ENCODE measurements at places on chromosomes 2 and 18. TPM values are rescaled to one million over a fixed set of nuclear protein-coding genes. Genes with fewer than 3 reads are reported as not detected.

SMYD1 gene
- 47.8 TPM for total RNA-seq

ADD2 gene
- 64.5 TPM for total RNA-seq

IL18RAP gene
- 0.33 TPM for total RNA-seq

C2orf15 gene
- 3.6 TPM for total RNA-seq

NYAP2 gene
- total RNA-seq, result 8.2 TPM

IL1R1 gene
- total RNA-seq, result 19.4 TPM

TLX2 gene
- total RNA-seq, result 0.93 TPM

ESCO1 gene
- total RNA-seq, result 33.4 TPM

LIMS3 gene
- total RNA-seq, result 3.5 TPM
